SW 1271 (cell line): ENCODE measurements at places on chromosomes 11 and 22.

DNA sequence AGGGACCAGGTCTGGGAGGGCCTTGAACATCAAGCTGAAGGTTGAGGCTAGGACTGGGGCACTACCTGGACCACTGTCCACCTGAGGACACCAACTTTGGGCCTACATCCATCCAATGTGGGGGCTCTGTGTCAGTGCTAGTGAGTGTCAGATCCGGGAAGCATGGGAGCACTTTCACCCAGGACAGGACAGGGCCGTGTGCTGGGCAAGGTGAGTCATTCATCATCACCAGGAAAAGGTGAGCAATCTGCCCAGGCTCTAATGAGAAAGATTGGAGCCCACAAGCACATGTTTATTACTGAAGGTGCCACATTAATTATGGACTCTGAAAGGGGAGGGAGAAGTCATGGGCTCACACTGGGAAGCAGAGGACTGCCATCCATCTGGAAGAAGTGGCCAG is 39.7 kb upstream of the DRD2 start:
- no peak for DNase-seq

DNA sequence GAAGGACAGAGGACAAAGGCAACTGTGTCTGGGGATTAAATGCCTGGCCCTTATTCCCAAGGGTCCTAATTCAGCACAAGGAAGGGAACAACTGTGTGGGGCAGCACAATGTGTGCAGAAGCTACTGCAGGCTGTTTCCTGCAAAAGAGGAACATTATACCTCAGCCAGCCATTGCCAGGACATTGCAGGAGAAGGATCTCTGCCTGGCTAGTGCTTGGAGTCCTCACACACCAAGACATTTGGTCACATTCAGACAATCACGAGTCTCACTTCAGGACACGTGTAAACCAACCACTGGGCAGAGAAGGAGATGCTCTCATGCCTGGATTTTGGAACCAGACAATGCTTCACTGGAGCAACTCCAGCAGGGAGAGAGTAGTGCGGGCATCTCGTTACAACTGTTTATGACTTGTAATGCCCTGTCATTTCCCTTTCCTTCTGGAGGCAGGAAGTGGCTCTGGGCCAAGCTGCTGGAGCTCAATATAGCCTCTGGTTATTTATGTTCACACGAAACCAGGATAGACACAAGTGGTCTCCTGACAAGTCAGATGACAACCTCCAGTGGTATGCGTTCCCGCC is 23.9 kb upstream of the ZC3H12C start:
- DNase-seq = peak; percentile 87

- DNase-seq = no peak
These were observed 188.9 kb upstream of the SESN3 start for GRCh38 chr11:95419915-95420314.

GRCh38 chr11:16226245-16226644 is 130.1 kb downstream of the SOX6 start:
- DNase-seq = no peak

- DNase-seq = no peak
These were observed 20.3 kb upstream of the MYRF start for GRCh38 chr11:61731952-61732675.

DNA sequence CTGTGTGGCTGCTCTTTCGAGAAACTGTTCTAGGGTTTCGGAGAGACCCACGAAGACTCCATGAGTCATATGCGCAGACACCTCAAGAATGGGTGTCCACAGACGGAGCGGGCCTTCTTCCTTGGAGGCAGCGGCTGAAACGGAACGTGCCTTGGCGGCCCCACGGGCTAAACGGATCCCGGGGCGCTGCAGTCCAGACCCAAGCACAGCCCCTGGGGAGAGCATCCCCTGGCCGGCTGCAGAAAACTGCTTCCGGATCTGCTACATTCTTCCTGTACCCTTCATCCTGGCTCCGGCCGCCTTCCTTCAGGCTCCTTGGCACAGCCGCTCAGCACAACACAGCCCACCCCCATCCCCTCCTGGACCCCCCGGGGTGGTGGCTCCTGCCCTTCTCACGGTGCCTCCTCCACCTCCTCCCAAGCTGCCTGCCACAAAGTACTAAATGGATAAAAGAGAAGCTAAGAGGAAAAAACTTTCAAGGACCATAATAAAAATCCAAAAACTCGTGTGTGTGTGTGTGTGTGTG is 25.4 kb downstream of the CPT1A start:
- no peak for DNase-seq

- no peak for DNase-seq
These were observed 7.1 kb downstream of the IL17RA start for GRCh38 chr22:17091851-17092250.

DNA sequence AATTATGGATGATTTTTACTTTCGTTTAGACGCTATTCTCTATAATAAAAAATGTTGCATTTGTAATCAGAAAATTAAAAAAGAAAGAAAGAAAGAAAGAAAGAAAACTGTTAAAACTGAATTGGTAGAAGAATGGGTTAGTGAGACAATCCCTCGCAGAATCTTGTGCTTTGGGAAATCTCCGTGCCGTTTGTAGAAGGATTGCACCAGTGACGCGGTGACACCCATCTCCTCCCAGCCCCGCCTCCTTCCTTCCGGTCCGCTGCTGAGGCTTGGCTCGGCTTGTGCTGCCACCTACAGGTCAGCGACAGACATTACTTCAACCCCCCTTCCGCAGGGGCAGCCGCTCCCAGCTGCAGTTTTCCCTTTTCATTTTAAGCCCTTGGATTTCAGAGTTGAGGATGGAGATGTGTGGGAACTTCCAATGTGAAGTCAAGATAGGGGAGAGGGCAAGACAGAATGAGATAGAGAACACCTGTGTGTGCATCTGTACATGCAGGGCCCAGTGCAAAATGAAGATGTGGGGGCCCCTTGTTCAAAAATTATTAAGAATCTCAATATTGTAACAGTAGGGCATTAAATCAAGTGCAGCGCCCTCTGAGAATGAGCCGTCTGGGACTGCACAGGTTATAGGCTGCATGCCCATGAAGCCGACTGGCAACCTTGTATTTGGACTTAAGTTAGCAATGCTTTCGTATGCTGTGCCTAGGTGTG is 41.1 kb downstream of the TST start:
- DNase-seq = peak; percentile 81

- no peak for DNase-seq
These were observed 166.7 kb downstream of the ST3GAL4 start for GRCh38 chr11:126522152-126522551.

GRCh38 chr11:116109228-116109627 is 605.0 kb upstream of the CADM1 start:
- DNase-seq = no peak

DNA sequence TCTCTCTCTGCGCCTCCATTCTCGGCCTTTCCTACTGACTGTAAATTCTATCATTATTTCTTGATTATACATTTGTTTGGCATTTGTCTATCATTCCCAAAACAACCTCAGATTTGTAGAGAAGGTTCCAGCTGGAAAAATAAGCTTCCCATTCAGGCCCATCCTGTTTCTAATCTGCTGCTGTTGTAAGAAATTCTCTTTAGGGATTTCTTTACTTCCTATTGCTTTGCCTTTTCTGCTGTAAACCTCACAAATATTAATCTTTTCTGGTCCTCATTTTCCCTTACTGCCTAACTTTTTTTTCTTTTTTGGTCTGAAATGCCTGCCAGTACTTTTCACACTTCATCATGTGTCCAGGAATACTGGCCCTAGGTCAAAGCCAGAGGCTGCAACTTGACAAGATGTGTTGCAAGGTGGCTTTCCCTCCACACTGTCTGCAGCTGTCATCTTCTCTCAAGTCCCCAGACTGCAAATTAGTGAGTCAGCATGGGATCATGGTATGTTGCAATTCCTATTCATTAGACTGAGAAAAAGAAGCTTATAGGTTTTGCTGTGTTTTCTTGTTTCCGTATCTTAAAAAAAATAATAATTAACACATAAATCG is 858.7 kb upstream of the CHORDC1 start:
- no peak for DNase-seq

DNA sequence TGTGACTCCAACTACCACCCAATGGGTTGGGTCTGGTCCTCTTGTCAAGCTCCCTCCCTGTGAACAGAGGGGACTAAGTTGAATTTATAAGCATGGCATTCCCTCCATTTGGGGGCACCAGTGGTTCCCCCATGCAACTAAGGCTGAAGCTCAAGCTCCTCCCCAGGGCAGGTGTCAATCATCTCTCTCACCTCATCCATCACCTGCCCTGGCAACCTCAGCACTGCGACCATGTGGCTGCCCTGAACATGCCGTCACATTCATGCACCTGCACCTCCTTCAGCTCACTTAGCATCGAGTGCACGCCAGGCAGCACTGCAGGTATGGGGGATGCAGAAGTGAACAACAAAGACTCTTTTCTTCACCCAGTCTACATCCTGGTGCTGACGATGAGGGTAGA is 799.3 kb downstream of the TBC1D22A start:
- DNase-seq = no peak

GRCh38 chr22:42780070-42780540 is 59.4 kb upstream of the A4GALT start:
- DNase-seq = peak; percentile 69

DNA sequence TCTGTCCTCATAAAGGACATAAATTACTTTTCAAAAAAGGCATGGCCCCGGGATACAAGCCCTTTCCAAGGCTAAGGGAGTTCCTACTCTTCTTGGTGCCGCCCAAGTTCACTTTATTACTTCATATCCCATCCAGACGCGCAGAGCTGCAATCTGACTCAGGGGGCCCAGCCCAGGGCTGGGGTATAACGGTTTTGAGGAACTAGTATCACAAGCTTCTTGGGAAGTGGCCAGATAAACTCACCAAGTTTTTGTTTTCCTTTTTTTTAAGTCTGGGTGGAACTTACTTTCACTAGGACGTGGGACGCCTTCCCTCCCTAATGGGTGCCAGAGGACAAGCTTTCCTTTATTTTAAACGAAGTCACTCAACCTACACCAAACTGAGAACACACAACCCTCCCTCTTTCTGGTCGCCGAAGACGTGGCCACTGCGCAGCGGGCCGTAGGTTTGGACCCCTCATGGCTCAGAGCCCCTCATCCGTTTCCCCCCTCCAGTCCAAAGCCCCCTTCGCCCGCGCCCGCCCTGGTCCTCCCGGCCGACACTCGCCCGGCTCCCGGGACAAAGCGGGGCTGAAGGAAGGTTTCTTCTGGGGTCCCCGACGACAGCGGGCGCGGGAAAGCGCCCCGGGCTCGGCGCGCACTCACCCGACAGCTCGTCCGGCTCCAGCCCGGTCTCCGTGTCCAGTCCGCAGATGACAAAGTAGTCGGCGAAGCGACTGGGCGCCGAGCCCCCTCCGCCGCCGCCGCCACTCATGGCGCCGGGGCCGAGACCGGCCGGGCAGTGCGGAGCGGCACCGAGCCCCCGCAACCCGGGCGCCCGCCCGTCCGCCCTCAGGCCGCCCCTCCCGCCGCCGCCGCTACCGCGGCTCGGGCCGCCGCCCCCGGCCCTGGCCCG is 587 bp downstream of the DENND5A start:
- DNase-seq = no peak

DNA sequence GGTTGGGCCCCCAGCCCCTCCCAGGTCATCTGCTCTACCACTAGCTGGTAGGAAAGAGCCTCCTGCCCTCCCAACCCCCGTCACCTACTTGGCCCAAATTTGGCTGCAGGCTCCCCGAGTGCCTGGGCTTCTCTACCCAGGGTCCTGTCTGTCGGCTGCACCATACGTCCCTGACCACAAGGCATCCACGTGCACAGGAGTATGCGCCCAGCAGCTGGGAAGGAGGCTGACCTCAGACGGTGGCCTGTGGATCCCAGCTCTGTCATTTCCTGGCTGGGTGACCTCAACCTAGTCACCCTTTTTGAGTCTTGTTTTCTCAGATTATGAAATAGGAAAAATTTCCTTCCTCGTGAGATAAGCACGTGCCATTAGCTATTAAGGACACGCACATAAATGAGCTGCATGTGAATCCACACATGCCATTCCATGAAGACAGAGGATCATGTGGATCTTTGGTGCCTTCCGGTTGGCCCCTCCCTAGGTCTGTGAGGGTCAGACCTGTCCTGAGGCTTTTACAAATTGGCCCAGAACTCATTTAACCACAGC is 13.7 kb downstream of the CYB561A3 start:
- DNase-seq = no peak

- DNase-seq = no peak
These were observed 1434.7 kb downstream of the BRD1 start for GRCh38 chr22:48393041-48393370.

DNA sequence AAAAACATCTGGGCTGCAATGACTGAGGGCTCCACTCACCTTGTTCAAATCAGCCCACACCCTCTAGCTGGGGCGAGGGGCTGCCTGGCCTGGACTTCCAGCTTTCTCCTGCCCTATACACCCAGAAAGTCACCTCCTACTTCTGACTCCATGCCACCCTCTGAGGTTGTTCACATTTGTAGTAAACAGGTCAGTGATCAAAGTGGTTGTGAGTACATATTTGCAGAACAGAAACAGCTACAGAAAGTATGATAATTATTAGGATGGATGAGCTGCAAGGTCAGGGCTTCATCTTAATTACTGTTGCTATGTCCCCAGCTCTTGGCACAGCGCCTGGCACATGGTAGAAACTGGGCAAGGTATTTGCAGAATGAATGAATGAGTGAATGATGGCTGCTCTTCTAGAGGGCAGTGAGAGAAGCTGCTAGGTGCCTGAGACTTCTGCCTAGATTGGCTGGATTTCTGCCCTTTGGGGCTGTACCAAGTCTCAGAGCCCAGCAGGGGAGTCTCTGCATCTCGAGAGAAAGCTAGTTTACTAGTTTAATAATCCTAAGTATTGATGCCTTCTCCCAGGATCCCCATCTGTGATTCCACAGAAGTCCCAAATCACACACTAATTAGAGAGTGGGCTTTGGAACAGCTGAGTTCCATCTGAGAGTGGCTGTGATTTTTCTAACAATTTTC is 36.0 kb downstream of the SYT13 start:
- DNase-seq = no peak

- DNase-seq = peak; percentile 78
These were observed at the start of gene SLC35C1 for GRCh38 chr11:45804761-45805304. Gene SLC35C1 (plus strand): TSS chr11:45805149. CDS start chr11:45805802, 653 bp downstream.

GRCh38 chr11:122038543-122038942 is 77.5 kb downstream of the BLID start:
- DNase-seq = peak; percentile 30

DNA sequence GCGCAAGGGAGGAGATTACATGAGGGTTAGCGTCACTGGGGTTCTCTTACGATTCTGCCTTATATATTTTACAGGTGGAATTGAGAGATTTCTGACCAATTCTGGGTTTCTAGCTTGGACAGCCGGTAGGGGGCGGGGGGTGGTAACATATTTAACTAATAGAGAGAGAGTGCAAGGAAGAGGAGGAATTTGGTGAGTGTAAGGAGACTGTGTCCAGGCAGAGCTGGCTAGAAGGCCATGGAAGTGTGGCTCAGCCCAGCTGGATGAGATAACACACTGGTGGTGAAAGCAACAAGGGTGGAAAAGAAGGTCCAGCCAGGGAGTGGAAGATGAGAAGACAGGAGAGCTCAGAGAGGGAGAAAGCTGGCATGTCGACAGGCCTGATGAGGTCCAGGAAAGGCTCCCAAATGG is 56.5 kb downstream of the ST3GAL4 start:
- DNase-seq = no peak

GRCh38 chr11:3605771-3606203 is 36.0 kb downstream of the ART5 start:
- no peak for DNase-seq

- no peak for DNase-seq
These were observed 26.7 kb downstream of the TCF20 start for GRCh38 chr22:42243802-42244060.
